Calu3 (cell line): ENCODE measurements at places on chromosomes 13 and 19.
A peak's percentile ranks its signal among the peaks of the same experiment; 100 is the strongest.

GRCh38 chr13:33080972-33081590 lies 64.9 kb downstream of the KL start:
- no peak for DNase-seq

- DNase-seq = no peak
These were observed 667 bp downstream of the ZNF878 start for GRCh38 chr19:12052091-12052496.

DNA sequence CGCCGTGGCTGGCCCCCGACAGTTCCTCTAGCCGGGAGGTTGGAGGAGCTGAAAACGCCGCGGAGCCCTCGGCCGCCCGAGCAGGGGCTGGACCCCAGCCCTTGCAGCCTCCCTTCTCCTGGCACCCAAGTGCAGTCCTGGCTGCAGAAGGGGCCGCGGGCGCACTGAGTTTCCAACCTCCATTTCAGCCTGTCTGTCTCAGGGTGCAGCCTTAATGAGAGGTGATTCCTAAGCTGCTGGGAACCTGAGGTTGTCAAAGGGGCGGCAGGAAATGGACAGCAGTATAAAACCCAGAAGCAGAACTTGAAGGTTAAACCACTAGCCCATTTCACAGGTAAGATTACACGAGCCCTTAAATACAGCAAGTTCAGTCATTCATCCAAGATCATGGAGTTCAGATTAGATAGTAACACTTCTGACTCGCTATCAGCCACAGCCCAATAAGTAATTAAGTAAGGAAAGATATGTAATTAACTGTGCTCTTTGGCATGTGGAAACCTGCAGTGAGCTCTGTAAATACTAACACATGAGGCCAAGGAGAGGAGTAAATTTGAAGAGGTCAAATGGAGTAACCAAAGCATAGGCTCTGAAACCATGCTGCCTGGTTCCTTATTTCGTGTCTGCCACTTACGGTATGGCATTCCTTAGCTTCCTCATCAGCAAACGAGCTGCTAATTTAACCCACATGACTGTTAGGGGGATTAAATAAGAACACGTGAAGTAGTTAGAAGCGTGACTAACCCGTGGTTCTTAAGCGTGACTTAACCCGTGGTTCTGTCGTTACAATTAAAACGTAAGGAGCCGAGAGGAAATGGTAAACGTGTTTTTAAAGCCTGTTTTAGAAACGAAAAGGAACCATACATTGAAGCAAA lies 686 bp downstream of the SETDB2 start:
- peak; percentile 2 for DNase-seq

GRCh38 chr13:52955472-52955874 lies 73.1 kb upstream of the OLFM4 start:
- DNase-seq = no peak

- no peak for DNase-seq
These were observed 152.5 kb downstream of the RGCC start for GRCh38 chr13:41609828-41610227.

DNA sequence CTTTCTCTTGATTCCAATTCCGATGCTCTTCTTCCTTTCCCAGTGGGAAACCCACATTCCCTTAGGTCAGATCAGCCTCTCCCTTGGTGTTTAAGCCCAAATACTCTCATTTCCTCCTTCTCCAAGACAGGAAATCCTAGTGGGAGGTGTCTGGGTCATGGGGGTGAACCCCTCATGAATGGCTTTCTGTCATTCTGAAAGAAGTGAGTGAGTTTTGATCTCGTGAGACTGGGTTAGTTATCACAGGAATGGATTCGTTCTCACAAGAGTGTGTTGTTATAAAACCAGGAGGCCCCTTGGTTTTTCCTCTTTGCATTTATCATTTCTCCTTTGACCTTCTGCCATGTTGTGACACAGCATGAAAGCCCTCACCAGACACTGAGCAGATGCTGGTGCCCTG lies 76.2 kb upstream of the MTIF3 start:
- no peak for DNase-seq

DNA sequence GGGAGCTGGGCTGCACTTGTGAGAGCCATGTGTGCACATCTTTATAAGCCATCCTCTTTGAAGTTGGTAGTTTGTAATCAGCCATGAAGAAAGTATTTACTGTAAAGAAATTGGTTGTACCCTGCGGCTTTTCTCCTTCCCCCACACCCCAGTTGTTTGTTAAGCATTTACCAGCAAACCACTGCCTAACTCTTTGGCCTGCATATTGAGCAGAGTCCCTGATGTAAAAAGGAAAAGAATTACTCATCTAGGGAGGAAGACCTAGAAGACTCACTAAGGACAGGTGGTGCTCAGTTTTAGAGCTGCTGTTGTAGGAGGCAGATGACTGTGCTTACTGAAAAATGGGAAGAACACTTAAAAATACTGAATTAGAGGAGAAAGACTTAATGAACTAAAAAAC lies 245.3 kb downstream of the PCCA start:
- DNase-seq = no peak

- peak; percentile 83 for DNase-seq
These were observed at the start of gene TMEM238 for GRCh38 chr19:55384131-55384919. TSS of gene TMEM238 (minus strand) at chr19:55384292. CDS start at chr19:55384259, 33 bp downstream.

- DNase-seq = no peak
These were observed 264.6 kb downstream of the NHLRC3 start for GRCh38 chr13:39302820-39303219.

DNA sequence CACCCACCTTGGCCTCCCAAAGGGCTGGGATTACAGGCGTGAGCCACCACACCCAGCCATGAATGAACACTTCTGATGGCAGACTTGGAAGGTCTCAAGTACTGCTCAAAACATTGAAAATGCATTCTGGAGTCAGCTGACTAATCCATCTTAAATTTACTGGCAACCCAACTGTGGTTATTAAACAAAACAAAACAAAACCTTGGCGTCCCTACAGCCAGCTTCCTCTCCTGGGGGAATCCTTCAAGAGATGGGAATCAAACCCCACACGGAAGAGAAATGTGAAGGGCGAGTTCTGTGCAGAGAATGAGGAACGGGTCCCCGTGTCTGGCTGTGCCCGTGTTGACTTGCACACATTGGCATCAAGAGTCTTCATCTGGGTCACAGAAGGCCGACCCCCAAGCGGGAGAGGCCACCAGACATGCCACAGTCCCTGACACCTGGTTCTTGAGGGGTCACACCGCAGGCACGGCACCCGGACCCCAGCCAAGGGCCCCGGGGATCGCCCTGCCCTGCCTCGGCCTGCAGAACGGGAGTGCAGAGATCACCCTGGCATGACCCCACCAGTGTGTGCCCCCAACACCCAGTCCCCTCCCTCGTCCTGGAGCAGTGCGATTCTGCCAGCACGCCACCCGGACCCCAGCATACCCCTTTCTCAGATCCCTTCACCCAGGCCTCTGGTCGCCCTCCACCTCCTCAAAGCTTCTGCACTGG lies 3.2 kb downstream of the MAP2K2 start:
- DNase-seq = no peak

DNA sequence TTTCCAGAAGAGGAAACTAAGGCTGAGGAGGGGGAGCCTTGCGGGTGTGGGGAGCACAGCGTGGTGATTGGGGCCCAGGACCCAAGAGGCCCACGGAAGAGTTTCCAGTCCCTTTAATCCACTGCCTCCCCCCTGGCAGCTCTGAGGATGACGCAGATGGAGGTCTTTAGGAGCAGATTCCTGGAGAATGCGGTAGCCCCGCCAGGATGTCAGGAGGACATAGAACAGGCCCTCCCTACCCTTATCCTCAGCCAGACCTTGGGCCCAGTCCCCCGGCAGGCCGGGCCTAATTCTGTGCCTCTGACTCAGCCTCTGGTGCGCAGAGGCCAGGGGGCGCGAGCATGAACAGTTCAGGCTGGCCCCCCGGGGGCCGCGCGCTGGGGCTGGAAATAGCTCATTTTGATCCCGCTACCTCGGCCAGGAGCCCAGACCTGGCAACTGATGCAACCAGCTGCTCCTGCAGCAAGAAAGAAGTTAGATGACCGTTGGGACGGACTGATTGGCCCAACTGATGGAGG lies 461 bp upstream of the HSPB6 start:
- peak; percentile 43 for DNase-seq

DNA sequence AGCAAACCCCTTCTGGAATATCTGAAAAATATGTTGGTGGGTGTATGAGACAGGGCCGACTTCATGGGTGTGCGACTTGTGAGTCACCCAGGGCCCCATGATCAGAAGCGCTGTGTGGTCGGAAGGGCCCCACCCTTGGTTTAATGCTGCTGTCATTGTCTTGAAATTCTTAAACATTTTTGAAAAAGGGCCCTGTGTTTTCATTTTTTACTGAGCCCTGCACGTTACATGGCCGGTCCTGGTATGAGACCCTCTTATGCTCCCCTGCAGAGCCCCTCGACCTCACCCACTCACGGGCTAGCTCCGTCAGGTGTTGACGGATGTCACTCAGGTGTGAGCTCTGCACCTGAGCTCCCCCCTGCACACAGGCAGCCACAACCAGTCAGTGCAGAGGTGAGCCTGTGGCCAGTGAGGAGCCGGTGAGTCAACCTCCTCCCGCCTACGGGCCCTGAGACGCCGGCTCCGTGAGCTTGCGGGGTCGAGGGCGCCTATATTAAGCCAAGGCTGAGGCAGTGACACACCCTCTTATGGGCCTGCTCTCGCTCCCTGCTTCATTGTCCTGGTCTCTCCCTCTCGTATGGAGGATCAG lies 27.7 kb downstream of the GADD45B start:
- DNase-seq = peak; percentile 65

GRCh38 chr13:97289514-97290298 lies 67.6 kb downstream of the MBNL2 start:
- DNase-seq = no peak

GRCh38 chr13:66312312-66313087 lies 917.6 kb downstream of the PCDH9 start:
- DNase-seq = no peak

DNA sequence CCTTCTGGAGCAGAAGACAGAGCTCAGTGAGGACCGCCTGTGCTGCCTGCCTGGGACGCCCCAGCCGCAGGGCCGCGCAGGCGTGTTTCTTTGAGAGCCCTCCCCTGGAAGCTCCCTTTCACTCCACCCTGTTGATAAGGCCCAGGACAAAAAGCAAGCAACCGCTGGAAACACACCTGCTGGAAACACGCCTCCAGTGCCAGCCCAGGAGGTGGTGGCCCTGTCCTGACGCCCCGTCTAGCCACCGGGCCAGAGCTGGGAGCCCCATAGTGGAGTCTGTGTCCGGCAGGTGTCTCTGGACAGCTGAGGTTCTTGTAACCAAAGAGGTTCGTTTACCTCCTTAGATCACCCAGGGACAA lies 173.8 kb downstream of the KATNAL1 start:
- no peak for DNase-seq

DNA sequence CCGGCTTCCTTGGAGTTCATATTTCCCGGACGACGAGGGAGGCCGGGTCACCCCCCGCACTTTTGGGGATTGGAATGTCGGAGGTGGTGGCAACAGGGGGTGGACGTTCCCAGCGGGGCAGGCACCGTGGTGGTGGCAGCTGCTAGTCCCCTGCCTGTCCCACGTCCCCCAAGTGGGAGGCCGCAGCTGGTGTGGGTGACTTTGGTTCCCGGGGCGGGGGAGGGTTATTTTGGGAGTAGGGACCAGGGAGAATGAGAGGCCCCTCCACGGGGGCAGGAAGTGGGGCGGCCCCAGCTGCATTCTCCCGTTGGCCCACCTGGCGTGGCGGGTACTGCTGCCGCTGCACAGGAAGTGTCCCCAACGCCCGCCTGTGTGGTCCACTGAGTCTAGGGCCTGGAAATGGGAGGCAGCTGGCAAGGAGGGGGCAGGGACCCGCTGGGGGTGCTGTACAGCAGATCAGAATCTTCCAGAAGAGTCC lies 11.1 kb upstream of the PLIN3 start:
- DNase-seq = no peak

- no peak for DNase-seq
These were observed 160.4 kb downstream of the PCDH20 start for GRCh38 chr13:61255040-61255796.

DNA sequence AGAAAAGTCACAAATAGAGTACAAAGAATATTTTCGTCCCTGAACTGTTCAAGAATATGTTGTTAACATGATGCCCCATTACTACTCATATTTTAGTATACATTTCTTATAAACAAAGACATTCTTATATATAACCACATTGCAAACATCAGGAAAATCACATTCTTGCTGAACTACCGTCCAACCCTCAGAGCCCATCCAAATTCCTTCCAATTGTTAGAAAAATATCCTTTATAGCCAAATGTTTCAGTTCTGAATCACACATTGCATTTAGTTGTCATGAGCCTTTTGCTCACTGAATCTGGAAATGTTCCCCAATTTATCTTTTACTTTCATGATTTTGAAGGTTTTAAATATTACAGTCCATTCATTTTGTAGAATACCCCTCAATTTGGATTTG lies 467.8 kb upstream of the ARGLU1 start:
- no peak for DNase-seq

DNA sequence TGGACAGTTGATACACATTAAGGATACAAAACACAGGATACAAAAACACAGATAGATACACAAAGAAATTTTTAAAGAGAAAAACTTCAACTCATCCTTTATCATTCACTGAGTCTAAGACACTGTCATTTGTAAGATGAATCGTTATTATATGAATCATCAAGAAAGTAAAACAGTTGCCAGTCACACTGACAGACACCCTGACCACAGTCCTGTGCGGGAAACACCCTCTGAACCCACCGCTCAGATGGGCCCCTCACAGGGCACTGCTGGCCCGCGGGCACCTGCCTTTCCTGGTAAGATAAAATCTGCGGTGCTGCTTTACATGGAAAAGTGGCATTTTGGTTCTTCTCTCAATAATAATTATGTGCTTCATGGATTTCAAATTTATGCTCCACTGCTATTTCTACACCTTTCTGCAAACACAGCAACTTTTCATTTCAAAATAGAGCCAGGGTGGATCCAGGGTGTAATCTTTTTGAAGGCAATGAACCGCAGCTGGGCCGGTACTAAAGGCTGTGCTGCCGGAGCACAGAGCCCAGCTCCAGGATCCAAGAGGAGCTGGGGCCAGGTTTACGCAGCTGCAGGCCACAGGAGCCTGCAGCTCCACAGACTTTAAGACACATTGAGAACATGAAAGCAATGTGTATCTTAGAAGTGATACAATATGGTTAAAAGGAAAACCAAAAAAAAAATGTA lies 76.8 kb downstream of the TUBGCP3 start:
- DNase-seq = no peak

- no peak for DNase-seq
These were observed 1373.7 kb downstream of the PCDH9 start for GRCh38 chr13:65856431-65856830.

- DNase-seq = no peak
These were observed 27.5 kb upstream of the TMEM160 start for GRCh38 chr19:47075941-47076340.

- DNase-seq = no peak
These were observed 112.8 kb downstream of the POSTN start for GRCh38 chr13:37485756-37486155.

DNA sequence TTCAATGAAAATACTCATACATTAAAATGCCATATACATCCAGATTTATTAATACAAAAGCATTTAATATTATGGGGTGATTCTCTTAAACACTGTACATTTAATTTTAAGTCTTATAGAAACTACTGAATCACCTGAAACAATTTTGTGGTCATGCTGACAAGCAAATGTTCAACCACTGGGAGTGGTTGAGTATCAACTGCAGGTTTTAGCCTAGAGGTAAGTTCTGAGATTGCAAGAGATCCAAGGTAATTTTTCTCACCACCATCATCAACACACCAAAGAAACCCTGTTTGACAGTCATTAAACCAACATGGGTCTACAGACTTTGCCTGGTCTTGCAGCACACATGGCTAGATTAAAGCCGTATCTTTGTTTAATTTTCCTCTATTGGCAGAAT lies 196.3 kb downstream of the LHFPL6 start:
- DNase-seq = no peak

GRCh38 chr13:32881074-32881776 lies 135.0 kb upstream of the KL start:
- no peak for DNase-seq
